ENCODE measurements at places on chromosomes 5 and 9. TPM values are rescaled to one million over a fixed set of nuclear protein-coding genes. Genes with fewer than 3 reads are reported as not detected.
A peak's percentile ranks its signal among the peaks of the same experiment; 100 is the strongest.

DNA sequence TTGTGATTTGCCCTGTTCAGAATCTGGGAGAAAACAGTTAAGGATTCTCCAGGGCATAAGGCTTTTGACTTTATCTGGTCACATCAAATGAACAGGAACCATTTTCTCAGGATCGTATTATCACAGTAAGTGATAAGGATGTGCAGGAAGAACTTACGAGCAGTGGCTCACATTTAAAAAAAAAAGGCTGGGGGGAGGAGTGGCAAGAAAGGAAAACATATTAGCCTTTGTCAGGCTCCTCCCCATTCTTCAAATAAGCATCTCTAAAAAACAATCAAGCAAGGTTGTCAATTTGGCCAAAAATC lies 234.3 kb upstream of the TMEM161B start:
- DNase-seq: no peak

The MARVELD2 gene
- polyA plus RNA-seq: 26.6 TPM

DNA sequence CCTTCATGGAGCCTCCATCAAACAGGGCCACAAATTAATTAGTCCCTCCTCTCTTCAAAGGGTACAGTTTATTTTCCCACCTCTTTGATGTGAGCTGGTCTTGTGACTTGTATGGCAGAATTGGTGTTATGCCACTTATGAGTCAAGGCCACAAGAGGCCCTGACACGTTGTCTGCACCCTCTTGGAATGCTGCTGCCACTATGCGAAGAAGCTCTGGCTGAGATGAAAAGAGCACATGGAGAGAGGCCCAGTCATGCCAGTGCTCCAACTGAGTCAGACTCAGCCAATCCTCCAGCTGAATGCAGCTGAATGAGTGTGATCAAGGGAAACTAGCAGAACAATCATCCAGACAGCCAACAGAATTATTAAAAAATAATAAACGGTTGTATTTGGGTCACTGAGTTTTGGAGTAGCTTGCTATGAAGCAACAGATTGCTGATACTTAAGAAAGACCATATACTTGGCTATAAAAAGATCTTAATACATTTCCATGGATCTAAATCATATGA lies 128.3 kb downstream of the MARCHF11 start:
- peak; percentile 50 for DNase-seq

GRCh38 chr5:152290181-152290580 lies 114.9 kb downstream of the NMUR2 start:
- no peak for DNase-seq

The TCF7 gene
- polyA plus RNA-seq: 2.0 TPM

- DNase-seq: no peak
Observed at GRCh38 chr9:132231019-132231701, 69.3 kb downstream of the NTNG2 start.

The HTR1A gene
- polyA plus RNA-seq: not detected

- no peak for DNase-seq
Observed at GRCh38 chr5:65818592-65818991, 96.6 kb downstream of the NLN start.

GRCh38 chr9:99373912-99374311 lies 151.8 kb downstream of the SEC61B start:
- no peak for DNase-seq

- DNase-seq: peak; percentile 35
Observed at GRCh38 chr9:101527066-101527465, 6.6 kb upstream of the RNF20 start.

The HAVCR1 gene
- not detected for polyA plus RNA-seq

The SLC23A1 gene
- not detected for polyA plus RNA-seq

DNA sequence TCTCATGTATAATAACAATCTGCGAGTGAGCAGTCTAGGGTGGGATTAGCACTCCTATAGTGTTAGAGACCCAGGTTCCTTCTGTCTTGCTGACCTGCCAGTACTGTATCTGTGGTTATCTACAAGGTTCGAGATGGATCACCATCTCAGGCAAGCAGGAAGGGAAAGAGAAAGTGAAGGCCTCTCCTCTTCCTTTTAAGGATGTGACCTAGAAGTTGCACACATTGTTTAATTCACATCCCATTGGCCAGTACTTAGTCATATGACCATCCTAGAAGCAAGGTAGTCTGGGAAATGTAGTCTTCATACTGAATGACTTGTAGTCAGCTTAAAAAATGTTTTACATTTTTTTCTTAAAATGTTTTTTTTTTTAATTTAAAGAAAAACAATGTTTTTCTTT lies 168.6 kb downstream of the CARTPT start:
- DNase-seq: peak; percentile 76

The KCNV2 gene
- polyA plus RNA-seq: not detected

GRCh38 chr9:130997925-130998596 lies 10.9 kb upstream of the LAMC3 start:
- peak; percentile 48 for DNase-seq

DNA sequence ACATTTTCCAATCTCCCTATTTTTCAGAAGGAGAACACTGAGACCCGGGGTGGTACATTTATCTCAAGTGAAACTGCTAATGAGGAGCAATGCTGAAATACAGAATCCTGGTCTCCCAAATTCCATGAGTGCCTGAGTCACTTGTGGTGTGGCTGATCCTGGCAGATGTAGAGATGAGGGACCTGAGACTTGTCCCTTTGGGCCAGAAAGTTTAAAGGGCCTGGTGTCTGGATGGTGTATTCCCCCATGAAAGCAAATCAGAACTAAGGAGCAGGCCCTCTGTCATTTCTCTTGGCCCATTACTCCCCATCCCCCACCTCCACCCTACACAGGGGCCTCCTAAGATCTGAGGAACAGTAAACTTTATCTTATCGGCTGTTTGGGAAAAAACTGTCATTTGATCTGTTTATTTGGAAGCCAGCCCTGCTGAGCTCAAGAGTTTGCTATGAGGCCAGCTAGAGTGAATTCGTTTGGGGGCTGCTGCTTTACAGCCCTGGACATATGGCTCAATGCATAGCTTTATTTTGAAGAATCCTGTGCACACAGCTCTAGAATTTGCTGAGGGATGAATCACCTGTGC lies 140.3 kb downstream of the LHFPL2 start:
- no peak for DNase-seq

- DNase-seq: no peak
Observed at GRCh38 chr5:173627860-173628392, 11.5 kb upstream of the BOD1 start.

GRCh38 chr9:99666571-99666970 lies 155.1 kb upstream of the NR4A3 start:
- no peak for DNase-seq

The EQTN gene
- not detected for polyA plus RNA-seq

DNA sequence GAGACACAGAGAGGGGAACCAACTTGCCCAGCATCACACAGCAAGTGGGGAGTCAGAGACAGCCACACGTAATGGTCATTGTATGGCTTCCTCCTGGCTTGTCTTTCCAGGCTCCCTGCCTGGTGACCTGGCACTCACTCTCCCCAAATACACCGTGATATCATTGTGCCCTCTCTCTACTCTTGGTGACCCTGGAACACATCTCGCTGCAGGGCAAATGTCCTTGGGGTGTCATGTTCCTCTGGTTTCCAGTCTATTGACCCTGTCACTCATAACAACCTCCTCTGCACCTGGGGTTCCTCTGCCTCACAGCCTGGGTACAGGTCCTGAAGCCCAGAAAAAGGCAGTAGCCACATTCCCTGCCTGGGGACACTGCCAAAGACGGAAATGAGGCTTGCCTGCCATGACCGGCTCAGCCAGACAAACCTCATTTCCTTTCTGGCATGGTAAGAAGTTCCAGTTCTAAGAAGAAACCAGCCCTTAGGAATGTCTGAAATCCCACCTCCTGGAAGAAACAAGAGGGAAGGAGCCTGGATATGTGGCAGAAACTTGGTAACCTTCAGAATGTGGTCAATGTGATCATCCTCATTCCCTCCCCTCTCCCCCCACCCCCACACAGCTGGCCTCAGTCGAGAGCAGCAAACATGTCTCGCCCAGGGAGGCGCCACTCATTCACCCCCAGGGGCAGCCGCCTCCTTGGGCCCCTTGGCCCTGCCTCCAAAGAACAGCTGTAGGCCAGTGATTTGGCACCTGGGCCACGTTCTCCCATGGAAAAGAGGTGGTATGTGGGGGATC lies 30.6 kb upstream of the SMU1 start:
- peak; percentile 71 for DNase-seq

DNA sequence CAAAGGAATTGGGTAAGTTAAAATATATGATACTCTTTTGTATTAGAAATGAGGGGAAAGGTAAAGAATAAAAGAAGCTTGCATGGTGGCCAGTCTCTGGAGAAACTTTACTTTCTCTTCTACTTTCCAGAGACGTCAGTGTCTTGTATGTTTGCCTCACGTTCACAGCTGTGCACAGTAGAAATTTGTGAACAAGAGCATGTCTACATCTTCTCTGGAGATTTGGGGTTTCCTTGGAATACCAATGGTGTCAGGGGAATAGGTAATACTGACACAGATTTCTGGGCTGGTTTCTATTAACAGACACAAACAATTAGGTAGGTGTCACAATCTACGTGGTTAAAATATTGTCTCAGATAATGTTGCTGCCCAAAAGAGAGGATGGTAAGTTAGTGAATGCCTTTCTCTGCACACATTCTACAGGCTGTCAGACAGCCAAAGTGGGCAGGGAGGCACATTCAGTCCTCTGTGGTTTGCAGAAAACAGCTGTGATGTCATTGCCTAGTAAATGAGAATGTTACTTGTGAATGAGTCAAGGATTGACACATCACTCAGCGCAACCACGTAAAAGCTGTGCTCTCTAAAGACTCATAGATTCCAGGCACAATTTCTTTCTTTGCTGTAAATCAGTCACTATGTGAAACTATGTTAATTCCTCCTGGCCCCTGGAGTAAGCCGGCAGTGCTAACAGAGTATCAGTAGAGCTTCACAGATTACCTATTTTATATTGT lies 397.1 kb downstream of the MAN2A1 start:
- DNase-seq: peak; percentile 96

DNA sequence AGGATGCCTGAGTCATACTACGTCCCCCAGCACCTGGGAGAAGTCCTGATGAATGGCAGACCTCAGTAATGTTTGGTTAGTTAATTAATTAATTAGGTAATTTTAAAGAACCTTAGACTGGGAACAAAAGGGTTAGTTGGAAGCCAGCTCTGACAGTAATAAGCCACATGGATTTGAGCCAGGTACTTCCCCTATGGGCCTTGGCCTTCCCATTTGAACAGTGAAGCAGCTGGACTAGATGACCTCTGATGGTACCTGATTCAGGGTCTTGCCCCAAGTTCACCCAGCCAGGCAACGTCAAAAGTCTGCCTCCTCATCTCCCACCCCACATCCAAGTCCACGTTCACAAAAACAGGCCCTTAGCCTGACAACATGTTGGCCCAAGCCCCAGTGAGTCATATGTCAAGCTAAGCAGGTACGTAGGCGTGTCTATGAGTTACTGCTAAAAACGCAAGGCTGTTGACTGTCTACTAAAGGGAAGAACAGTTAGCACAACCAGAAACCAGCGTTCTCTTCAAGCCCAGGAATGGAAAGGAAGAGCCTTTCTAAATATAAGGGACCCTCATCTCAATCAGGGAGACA lies 303.2 kb downstream of the ACTL7B start:
- DNase-seq: peak; percentile 97

All from mammary epithelial cell (primary cell).